ENCODE measurements at places on chromosomes 16 and 17. TPM values are rescaled to one million over a fixed set of nuclear protein-coding genes. Genes with fewer than 3 reads are reported as not detected.

GRCh38 chr16:68166264-68166663, 69.7 kb downstream of the ESRP2 start:
- no peak for DNase-seq

- no peak for DNase-seq
These were observed 24.1 kb downstream of the ANKRD40 start for GRCh38 chr17:50683434-50684287.

DNA sequence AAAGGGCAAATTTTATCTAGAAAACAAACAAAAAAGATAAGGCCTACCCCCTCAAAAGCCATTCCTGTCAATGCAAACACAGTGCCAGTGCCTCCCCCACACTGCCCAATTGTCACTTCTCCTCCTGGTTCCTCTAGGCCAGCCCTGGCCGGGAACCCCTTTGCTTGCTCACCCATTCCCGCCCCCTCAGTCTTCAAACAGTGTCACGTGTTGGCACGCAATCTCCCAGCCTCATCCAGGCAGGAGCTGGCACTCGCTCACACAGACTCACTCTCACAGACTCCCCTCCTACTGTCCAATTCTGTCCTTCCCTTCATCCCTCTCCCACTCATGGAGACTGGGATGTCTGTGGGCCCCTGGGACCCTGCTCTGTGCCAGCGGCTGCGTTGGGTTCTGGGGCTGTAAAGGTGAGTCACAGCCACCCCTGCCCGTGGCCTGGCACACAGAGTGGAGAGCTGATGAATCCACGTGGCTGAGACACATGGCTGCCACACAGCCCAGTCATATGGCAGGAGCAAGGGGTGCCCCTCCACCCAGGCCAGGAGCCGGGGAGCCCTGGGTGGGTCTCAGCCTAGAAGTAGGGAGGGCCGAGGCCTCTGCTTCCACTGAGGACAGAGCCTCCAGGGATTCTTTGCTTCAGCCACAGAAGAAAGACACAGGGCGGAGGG, 54.8 kb downstream of the VAC14 start:
- DNase-seq, result peak; percentile 19

CHTF18 gene
- 12.1 TPM for total RNA-seq

DNA sequence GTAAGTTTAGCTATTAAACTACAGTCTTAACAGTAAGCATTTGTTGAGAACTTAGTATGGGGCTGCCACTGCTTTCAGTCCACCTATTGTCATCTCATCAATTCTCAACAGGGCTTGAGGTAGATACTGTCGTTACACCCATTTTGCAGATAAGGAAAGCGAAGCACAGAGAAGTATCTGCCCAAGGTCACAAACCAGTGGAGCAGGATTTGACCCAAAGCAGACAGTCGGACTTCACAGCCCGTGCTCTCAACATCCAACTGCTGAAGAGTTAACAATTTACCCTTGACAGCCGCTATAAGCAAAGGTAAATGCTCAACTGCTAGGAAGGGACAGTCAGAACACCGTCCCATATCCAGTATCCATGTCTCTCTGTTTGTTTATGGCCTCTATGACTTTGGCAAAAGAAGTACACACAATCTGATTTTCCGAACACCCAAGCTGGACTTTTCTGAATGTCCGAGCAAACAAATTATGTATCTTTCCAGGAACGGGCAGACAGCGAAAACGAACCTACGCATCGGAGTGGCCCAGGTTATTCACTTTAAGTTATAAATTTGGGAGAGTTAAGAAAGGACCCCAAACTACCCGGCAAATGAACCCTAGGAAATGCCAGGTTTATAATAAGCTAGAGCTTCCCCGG, 1.2 kb downstream of the SIAH1 start:
- no peak for DNase-seq

DNA sequence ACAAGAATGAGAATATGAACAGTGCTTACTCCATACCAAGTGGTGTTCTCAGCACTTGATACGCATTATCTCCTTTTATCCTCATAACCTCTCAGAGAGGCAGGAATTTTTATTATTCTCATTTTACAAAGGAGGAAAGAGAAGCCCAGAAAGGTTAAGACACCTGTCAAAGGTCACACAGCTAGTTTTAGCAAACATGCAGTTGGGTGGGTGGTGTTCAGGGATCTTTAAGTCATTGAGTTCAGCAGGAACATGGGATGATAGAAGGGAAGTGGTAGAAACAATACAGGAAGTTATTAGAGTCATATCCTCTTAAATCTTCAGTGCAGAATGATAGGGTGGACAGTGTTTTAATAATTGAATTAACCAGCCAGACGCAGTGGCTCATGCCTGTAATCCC, 95.4 kb downstream of the IRX3 start:
- DNase-seq, result no peak

DNA sequence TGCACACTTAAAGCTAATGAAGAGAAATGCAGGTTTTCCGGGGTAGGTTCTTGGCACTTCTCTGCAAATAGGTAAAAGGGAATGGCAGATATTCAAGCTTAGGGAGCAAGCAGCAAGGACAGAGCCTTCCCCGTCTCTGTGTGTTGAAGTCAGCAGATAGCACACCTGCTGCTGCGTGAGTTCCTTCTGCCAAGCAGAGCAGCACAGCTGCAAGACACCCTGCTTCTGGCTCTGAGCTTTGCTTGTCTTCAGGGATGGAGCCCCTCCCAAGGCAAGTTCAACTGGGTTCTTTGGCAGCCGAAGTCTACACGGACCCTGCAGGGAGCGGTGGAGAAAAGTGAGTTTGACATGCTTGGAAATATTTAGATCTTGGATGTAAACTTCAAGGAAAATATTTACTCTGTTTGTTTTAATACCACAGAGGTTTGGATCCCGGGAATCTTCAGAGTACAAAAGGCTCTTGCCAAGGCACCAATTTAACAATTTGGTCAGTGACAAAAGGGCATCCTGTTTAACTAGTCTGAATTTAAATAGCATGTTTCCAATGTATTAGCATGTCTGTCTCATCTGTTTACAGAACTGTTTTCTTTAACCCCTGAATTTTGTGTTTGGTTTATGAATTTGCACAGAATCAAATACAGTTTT, 113.4 kb upstream of the KCNJ16 start:
- no peak for DNase-seq

TLCD2 gene
- total RNA-seq, result 0.98 TPM

RUNDC3A gene
- not detected for total RNA-seq

C17orf113 gene
- 1.5 TPM for total RNA-seq

All from NCI-H460 (cell line).